ENCODE measurements at places on chromosomes 12 and 14.

- DNase-seq: no peak
Measured at GRCh38 chr12:51238037-51238509, 553 bp upstream of the DAZAP2 start.

DNA sequence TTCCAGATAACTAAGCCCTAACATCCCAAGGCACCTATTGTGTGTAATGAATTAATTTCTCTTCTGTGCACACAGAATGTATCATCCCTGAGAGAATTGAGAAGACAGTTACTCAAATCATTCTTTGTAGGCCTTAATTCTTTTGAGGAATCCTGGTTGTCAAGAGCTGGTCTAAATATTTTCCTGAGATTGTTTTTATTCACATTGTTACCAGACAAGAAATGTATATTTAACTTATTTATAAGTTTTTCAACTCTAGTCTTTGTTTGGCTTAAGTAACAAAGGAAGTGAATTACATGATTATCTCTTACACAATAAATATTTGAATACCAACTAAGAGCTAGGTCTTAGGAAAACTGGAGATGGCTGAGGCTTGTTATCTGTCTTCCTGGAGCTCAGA is 169.4 kb downstream of the DACT1 start:
- DNase-seq: no peak

DNA sequence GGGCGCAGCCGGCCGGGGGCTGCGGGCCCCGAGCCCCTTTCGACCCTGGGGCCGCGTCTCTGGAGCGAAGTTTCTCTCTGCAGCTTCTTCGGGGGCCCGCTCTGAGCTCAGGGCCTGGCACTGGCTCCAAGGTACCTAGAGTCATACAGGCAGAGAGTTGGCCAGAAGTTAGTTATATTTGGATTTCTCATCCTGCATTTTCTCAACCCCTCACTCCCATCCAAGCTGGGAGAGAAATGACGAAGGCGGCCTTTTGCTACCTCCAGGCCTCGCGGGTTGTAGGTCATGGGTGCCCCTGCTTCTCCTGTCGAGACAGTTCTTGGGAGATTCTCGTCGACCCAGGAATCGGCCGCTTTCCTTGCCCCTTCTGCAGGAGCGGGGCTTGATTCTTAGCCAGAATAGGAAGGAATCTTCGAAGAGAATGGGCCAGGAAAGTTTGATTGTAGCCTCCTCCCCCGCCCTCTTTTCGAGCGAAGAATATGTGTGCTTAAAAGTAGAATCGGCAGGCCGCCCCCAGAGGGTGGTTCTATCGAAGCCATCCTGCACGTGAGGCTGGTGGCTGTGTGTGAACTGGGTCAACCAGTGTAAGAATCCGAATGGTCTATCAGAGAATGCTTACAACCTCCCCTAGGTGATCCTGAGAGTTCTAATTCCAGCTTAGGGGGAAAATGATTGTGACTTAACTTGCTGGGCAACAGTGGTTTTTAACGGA is 785 bp downstream of the MLEC start:
- no peak for DNase-seq

DNA sequence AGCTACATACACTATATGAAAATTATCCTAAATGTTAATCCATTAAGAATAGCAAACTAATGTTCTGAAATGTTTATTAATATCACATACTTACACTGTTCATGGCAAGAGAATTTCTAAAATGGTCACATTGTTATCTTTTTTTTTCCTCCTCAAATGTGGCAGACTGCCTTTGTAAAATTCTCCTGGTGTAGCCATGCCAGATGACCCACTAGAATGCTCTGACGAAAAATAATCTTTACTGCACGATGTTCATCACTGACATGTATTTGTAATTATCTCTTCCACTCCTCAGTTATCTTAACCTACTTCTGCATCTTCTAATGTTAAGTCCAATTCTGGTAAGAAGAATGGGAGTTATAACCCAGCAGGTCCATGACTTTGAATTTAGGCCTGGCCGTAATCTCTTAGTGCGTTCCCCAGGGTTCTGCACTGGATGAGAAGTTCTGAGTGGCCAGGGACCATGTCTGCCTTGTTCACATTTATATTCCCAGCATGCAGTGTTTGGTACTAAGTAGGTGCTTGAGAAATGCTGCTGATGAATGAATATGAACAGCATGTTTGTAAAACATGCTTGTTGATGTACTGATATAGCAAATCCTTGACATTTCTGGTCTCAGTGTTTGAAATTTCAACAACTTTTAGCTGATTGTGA is 46.7 kb downstream of the NOPCHAP1 start:
- DNase-seq: no peak

DNA sequence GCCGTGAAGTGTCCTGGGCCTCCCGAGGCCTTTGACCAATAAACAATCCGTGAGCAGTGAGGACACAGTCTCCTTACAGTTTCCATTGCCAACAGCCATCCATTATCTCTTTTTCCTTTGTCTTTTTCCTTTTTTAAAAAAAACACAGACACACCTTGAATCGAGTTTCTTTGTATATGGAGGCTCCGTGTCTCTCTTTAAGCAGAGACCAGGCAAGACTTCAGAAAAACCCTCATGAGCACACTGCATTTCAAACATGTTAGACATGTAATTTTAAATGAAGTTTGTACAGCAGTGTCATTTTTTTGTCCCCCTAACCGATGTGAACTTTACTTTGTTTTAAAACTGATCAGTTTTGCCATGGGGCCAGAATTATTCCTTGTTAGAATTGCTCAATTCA is 111.1 kb downstream of the SPTSSA start:
- DNase-seq: no peak

DNA sequence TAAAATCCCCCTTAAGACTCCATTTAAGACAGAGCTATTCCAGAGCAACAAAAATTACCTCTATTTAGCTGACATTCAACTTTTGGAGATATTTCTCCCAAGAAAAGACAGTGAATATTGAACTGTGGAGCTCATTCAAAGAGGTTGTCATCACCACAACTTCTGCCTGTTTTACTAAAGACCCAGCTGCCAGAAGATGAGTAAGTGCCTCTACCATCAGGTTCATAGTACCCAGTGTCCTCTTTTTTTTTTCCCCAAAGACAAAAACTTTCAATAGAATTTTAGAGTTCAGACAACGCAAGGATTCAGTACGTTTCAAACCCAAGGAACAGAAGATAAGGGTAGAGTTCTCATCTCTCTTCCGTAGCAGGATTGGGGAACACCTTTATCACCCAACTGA is 461.3 kb downstream of the BCAT1 start:
- no peak for DNase-seq

- no peak for DNase-seq
Measured at GRCh38 chr12:49955899-49956662, 5.5 kb downstream of the AQP2 start.

- DNase-seq: no peak
Measured at GRCh38 chr12:6192604-6193380, 7.4 kb upstream of the CD9 start.

DNA sequence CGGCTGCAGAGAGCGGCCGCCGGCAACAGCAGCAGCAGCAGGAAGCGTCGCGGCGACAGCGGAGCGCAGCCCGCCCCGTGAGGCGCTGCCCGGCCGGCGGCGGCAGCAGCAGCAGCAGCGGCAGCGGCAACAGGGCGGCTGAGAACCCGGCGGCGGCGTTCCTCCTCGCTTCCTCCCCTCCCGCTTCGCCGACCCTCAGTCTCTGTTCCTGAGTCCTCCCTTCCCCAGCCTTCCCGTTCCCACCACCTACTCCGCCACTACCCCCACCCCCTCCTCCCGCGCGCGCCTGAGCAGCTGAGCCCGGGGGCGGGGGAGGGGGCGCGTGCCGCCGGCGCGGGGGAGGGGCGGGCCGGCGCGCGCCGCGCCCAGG is 310 bp downstream of the BICDL1 start:
- DNase-seq: no peak

- no peak for DNase-seq
Measured at GRCh38 chr12:75905922-75906321, 125.7 kb downstream of the PHLDA1 start.

DNA sequence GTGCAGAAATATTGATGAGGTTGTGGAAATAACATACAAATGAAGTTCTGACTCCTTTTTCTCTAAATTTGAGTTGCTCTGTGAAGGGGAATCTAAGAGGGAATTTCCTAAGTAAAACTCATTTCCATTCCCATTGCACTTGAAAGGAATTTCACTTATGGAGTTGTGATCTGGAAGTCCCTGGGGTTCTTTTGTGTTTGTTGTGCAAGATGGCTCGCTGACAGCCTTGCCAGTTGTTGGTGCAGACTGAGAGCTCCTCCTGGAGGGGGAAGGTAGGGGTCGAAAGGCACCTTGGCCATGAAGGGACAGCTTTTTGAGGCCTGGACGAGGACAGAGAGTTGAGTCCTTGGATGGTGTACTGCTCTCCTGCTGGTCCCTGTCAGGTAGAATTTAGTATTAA is 72.0 kb downstream of the C12orf56 start:
- no peak for DNase-seq

- DNase-seq: no peak
Measured at GRCh38 chr14:58942516-58942915, 246.0 kb upstream of the DAAM1 start.

GRCh38 chr12:94100211-94100627 is 48.2 kb upstream of the PLXNC1 start:
- no peak for DNase-seq

- DNase-seq: no peak
Measured at GRCh38 chr12:59972905-59973304, 377.1 kb downstream of the SLC16A7 start.

GRCh38 chr12:21416511-21417121 is 20.8 kb upstream of the PYROXD1 start:
- no peak for DNase-seq

- no peak for DNase-seq
Measured at GRCh38 chr14:77314043-77314442, 6.6 kb downstream of the POMT2 start.

DNA sequence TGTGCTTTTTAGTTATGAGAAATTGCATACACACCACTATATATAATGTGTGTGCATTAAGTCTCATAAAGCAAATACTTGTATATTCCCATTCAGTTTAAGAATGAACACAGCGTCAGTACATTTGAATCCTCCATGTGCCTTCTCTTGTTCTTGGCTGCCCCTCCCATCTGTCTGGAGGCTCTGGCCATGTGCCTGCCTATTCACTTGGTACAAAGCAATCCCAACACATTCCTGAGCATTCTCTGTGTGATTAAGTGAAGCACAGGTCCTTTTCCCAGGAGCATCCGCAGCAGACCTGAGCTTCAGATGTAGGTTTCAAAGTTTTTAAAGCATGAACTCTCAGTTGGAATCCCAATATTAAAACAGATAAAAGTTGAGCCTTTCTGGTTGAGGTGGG is 58.7 kb downstream of the POLR3B start:
- DNase-seq: no peak

- DNase-seq: no peak
Measured at GRCh38 chr14:99937475-99938244, 127.6 kb upstream of the EVL start.

- DNase-seq: no peak
Measured at GRCh38 chr12:56683-57346, 9.8 kb upstream of the IQSEC3 start.

All from osteocyte (in vitro differentiated cells).